ENCODE measurements at places on chromosomes 11 and 22.

GRCh38 chr22:36569999-36570398 lies 41.0 kb upstream of the EIF3D start:
- DNase-seq: no peak

DNA sequence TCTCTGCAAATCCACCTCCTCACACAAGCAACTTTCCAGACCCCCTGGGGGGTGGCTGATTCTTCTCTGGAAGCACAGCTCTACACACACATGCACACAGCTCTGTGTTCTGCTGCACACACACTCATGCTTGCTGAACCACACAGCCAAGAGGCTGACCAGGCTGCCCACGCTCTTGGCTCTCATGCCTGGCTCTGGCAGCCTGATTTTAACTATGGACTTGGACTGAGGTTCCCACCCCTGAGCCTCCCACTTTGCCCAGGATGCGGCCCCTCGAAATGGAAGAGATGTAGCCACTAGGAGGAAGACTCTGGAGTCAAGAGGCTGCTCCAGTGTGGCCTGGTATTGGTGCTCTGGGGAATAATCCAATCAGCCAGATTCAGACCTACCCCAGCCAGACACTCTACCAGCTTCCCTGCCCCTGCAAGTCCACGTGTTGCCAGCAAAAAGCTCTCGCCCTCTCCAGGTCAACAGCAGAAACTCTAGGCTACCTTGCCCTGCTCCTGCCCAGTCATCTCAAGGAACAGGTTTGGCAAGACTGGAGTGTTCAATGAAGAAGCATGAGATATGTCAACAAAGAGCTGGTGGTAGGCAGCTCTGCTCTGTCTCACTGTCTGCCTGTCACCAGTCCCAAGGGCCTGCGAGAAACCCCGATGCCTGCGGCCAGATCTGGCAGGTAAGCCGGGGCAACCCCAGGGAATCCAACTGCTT lies 8.8 kb upstream of the CASTOR1 start:
- no peak for DNase-seq

DNA sequence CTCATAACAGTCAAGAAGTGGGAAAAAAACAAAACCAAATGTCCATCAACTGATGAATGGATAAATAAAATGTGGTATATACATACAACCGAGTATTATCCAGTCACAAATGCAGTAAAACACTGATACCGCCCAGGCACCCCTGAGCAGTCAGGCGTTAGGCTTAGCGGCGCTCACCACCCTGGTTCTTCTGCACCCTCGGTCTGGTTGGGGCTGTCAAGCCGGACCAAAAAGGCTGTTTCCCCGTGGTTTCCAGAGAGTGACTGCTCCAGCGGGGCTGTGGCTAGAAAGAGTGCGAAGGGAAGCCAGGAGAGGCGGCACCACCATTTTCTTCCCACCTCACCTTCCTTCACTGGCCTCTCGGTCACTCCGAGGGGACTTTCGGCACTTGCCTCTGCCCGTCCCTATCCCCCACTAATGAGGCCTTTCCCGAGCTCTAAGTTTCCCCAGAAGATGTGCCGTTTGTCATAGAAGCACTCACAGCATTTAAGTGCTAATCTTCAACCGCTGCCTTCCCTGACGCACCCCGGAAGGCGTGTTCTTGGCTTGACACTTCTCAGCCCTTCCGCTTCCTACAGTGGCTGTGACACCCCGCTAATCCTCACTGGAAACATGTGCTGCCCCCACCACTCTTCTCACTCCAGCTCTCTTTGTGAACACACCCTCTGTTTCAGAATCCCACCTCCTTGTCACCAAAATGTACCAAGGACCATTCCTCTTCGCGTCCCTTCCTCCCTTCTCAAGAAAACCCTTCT lies 42.4 kb downstream of the FCHSD2 start:
- DNase-seq: no peak

GRCh38 chr11:88979641-88980040 lies 86.1 kb downstream of the GRM5 start:
- DNase-seq: no peak

DNA sequence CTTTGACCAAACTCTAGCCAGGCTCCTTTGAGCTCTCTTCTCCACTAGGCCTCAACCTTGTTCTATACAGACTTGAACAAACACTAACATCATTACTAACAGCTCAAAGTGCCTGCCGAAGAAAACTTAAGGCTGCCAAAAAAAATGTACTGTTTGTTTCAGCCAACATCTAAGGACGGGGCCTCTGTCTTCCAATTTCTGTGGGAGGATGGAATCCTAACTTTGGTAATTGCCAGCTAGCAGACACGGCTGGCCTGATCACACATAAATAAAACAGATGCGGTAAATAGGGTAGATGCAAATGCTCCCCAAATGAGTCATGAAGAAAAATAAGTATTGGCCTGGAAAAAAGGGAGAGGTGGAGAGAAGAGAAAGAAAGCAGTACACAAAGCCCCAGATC lies 394.3 kb downstream of the TMEM135 start:
- DNase-seq: no peak

- DNase-seq: no peak
Measured at GRCh38 chr22:29300467-29300806, 6.0 kb upstream of the GAS2L1 start.

- no peak for DNase-seq
Measured at GRCh38 chr11:78253797-78254196, 65.1 kb downstream of the USP35 start.

DNA sequence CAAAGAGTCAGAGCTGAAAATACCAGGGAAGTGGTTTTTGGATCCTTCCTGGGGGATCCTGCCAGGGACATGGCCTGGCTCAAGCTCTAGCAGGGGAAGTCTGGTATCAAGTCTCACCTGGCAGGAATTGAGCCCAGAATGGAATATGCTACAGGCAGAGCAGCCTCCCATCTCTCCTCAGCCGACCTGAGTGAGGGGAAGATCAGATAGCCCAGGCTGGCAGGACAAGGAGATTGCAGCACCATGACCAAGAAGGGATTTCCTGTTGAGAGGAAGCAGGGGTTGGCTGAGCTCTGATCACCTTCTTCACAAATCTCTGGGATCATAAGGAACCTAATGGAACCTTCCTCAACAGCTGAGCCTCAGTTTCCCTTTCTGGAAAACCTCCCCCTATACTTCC lies 13.0 kb downstream of the OAF start:
- no peak for DNase-seq

GRCh38 chr11:69382131-69383128 lies 88.5 kb downstream of the MYEOV start:
- DNase-seq: no peak

- DNase-seq: no peak
Measured at GRCh38 chr11:128621601-128622501, 34.5 kb upstream of the ETS1 start.

- no peak for DNase-seq
Measured at GRCh38 chr22:46894081-46894671, 131.7 kb downstream of the TBC1D22A start.

DNA sequence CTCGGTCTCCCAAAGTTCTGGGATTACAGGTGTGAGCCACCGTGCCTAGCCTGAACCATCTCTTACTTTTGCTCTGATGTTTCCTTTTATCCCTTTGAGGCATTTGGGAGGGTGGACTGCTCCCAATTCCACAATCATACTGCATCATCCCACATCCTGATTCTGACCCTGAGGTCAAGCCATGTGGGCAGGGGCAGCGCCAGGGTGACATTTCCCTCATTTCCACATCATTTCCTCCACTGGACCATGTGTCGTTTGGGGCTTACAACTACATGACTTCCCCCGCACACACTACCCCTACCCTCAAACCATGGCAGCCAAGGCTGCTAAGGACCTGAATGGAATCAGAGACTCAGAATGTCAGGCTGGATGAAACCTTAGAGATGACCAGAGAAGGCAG lies 26.4 kb upstream of the ZBTB16 start:
- DNase-seq: no peak

Measured in stimulated activated CD4-positive, alpha-beta T cell treated with anti-CD3 and anti-CD28 coated beads, Interleukin-2, amount 100 ng/mL, for 48 hours (primary cell).